ENCODE measurements at places on chromosomes 6 and 20.

- H3K27me3 ChIP-seq = no peaks in the 10 kb centered on the region
- peaks cover 1% of the 10 kb centered on the region for H3K4me1 ChIP-seq
- H3K4me3 ChIP-seq = no peak overlapping the region
These were observed 19.3 kb upstream of the ARID1B start for GRCh38 chr6:156757849-156758248.

DNA sequence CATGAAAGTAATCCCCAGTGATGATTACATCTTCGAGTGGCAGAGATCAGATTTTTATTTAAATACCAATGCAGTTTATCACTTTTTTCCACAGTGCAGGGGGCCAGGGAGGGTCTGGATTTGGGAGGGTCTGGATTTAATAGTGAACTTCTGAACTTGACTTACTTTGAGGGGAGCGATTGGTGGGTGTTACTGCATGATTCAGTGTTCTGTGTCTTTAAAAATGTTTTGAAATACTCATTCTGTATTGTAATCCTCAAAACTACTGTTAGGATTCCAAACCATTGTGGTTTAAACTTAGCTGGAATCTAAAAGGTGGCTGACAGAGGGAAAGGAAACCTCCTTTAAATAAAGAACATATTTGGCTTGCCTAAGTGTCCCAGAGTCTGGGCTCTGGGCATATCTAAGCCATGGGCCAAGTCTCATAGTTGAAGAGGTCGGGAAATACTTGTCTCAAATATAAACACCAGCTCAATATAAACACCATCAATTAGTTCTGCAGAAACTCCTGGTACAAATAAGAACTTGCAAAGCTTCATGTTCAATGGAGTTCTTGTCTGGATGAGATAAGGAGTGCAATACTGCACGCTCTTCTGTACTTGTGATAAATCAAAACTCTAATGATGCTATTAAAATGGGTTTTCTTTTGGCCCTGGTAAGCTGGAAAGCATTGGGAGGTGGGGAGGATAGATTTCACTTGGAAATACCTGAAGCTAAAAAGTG, 14.4 kb downstream of the JARID2 start:
- H3K4me3 ChIP-seq = peak overlapping the region; percentile 20
- peak overlapping the region; percentile 55 for H3K27ac ChIP-seq
- peaks cover 14% of the 10 kb centered on the region for H3K36me3 ChIP-seq
- H3K4me1 ChIP-seq = peaks cover 97% of the 10 kb centered on the region

GRCh38 chr6:20198156-20198774, 14.0 kb downstream of the MBOAT1 start:
- H3K4me3 ChIP-seq = no peak overlapping the region
- peaks cover 34% of the 10 kb centered on the region for H3K4me1 ChIP-seq
- DNase-seq = no peak

DNA sequence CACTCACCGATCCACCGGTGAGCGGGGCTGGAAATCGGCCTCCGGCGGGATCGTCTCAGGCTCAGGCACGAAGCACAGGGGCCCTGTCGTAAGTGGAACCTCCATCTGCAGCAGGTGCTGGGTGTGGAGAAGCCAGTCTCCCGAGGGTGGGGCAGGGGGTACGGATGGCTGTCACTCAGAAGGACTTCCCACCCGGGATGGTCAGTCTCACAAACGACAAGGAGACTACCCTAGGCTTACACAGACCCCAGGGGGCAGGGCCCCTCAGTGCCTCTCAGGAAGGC, 27.8 kb downstream of the YTHDF1 start:
- no peaks in the 10 kb centered on the region for H3K4me1 ChIP-seq
- no peak overlapping the region for H3K27ac ChIP-seq
- no peaks in the 10 kb centered on the region for H3K36me3 ChIP-seq
- H3K4me3 ChIP-seq = no peak overlapping the region
- no peak for DNase-seq
